AG04449 (cell line): ENCODE measurements at places on chromosomes 7 and 10.

DNA sequence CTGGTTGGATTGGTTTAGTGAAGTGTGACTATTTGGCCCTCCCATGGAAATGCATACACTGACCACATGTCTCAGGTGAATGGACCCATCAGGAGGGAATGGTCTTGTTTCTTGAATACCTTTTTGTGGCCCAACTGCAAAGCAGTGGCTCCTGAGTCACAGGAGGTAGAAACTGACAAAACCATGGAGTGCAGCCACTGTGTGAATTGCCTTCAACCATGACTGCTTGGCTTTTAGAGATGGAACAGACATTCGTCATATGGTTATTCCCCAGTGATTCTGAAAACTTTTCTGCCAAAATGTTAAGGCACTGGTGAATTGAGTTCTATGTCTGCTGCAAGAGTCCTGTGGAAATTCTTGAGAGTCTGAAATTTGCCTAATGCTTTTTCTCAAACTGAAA lies 64.7 kb downstream of the CDK14 start:
- no peak for DNase-seq

DNA sequence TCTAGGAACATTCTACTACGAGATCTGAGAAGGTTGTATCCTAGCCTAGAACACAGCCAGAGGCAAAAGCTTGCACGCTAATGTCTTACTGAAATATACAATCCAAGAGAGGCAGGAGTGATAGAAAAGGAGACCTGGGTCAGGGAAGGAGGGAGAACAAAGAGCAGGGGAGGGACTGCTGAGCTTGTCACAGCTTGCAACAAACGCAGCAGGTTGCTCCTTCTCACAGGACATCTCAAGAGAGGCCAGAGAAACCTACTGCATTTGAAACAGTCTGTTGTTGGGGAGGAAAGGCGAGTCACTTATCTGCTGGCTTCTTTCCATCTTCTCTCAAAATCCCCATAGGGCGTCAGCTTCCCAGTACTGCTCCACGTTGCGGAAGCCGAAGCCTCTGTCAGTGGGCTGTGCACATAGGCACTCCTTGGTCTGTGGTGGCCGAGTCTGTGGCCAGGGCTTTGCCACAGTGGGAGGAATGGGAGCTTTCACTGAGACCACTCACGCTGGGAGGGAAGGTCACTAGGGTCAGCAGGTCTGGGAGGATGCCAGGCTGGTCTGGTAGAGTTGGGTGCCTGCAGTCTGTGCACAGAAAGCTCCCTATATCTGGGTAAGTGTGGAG lies 25.8 kb upstream of the GPNMB start:
- DNase-seq = no peak

GRCh38 chr10:30436671-30437030 lies 2.7 kb downstream of the MAP3K8 start:
- no peak for DNase-seq

- DNase-seq = no peak
These were observed 25.2 kb downstream of the ZNF117 start for GRCh38 chr7:64965594-64965993.

GRCh38 chr7:126150278-126150958 lies 1102.3 kb downstream of the GRM8 start:
- no peak for DNase-seq

DNA sequence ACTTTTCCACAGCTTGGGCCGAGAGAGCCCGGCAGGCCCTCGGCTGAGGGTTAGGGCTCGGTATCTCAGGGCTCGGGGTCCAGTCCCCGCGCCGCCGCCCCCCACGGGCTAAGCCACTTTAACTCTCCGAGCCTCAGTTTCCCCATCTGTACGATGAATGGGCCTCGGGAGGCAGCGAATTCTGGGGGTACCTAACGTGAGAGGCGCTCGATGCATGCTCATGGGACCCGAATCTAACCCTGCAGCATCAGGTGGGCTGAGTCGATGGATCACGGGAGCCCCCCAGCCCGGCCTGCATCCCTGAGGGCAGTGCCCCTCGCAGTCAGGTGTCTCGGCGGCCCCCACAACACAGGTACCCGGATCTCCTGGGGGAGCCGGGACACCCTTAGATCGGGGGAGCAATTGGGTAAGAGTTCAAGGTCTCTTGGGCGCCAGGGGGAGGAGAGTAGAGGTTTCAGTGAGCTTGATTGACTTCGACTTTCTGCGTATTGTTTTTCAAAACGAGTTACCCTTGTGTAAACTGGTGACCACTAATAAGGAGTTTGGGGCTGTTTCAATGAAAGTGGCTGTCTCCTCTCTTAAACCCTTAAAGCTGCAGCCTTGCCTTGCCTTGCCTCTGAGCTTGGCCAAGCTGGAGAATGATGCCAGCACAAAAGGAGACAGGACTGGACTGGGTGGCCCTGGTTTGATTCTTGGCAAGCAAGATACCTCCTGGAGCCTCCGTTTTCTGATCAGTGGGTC lies 631 bp downstream of the POR start:
- DNase-seq = no peak
